ENCODE measurements at places on chromosomes 11 and 22.

- no peak overlapping the region for H3K27ac ChIP-seq
- H3K4me3 ChIP-seq = no peak overlapping the region
- H3K4me1 ChIP-seq = no peaks in the 10 kb centered on the region
- no peak for ATAC-seq
- no peaks in the 10 kb centered on the region for H3K36me3 ChIP-seq
- H3K27me3 ChIP-seq = no peaks in the 10 kb centered on the region
Measured at GRCh38 chr11:59999691-60000090, 17.3 kb upstream of the OOSP4B start.

DNA sequence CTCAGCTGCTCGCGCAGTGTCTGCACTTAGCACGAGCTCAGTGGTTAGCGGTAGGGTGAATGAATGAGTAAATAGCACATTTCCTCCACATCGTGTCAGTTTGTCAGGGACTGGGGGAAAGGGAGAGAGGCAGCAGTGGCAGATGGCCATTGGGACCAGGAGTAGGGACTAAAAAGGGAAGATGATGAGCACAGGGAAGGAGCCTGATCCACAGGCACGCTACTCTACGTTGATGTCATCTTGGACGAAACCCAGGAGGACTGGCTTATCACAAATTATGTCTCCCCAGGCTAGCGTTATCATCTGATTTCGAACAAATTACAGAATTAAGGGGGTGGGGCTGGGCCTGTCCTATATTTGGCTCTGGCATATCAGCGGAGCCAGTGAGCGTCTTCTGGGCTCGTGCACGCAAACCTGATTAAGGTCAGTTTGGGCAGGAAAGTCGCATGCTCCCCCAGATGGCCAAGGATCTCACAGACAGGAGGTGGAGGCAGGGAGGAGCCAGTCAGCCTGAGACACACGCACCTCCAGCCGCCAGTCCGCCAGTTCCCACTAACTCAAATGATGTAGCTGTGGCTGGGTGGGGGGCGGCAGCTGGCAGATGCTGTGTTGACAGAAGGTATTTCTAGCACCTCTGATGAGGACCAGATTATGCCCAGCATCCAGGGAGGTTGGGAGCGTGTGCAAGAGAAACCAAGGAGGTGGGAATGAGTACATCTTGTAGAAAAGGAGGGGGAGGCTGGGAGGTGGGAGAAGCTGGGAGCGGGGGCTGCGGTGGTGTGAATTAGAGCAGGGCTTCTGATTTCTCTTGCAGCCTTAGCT is 97.4 kb upstream of the PRDM11 start:
- no peaks in the 10 kb centered on the region for H3K36me3 ChIP-seq
- no peaks in the 10 kb centered on the region for H3K4me1 ChIP-seq
- ATAC-seq = no peak
- H3K27me3 ChIP-seq = no peaks in the 10 kb centered on the region
- H3K27ac ChIP-seq = no peak overlapping the region
- H3K4me3 ChIP-seq = no peak overlapping the region

GRCh38 chr11:26344647-26345046 is 12.7 kb downstream of the ANO3 start:
- no peak overlapping the region for H3K27ac ChIP-seq
- no peak for ATAC-seq
- H3K27me3 ChIP-seq = no peaks in the 10 kb centered on the region
- no peak overlapping the region for H3K4me3 ChIP-seq
- no peaks in the 10 kb centered on the region for H3K4me1 ChIP-seq

- ATAC-seq = no peak
Measured at GRCh38 chr11:41237382-41237781, 222.1 kb downstream of the LRRC4C start.

GRCh38 chr22:32378707-32379272 is 21.1 kb downstream of the RFPL3 start:
- no peak overlapping the region for H3K27ac ChIP-seq
- no peaks in the 10 kb centered on the region for H3K4me1 ChIP-seq
- no peaks in the 10 kb centered on the region for H3K27me3 ChIP-seq
- no peak overlapping the region for H3K4me3 ChIP-seq
- no peak for ATAC-seq
- no peaks in the 10 kb centered on the region for H3K36me3 ChIP-seq

DNA sequence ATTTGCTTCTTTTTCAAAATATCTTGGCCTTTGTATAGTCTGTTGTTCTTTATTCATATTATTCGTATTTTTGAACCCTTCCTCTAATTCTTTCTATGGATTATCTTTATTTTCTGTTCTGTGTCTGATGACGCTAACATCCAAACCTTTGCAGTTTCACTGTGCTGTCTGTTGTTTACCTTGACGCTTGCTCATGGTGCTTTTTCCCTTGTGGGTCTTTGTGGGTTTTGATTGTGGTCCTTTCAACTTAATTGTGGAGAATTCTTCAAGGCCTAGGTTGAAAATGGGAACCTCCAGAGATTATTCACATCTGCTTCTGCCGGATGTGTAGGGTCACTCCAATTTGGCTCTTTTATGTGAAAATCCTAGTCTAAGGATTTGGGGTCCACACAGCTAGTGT is 34.6 kb downstream of the PARVG start:
- H3K4me3 ChIP-seq = no peak overlapping the region
- H3K36me3 ChIP-seq = no peaks in the 10 kb centered on the region
- ATAC-seq = no peak

DNA sequence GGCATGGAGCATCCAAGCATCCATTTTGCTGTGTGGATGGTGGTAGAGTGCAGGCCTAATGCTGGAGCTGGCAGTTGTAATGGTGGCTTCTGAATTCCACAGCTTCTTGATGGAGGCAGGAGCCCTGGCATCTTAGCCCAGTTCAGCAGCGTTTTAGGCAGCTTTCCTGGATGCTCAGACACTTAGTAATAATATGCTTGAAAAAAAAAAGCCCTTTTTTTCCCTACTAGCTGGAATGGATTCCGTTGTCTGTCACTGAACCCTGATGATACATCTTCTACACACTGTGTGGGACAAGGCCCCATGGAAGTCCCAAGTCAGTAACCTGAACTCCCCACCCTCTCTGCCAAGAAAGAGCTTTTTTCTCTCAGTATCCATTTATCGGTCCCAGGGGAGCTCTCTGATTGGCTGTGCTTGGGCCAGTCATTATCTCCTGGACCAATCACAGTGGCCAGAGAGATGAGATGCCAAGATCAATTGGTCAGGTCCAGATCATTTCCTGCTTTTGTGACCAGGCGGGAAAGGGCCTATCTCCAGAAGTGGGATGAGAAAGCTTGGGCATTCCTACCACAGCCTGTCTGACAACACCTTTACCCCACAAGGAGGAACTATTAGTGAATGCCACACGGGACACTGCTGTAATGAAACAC is 34.2 kb downstream of the MCM5 start:
- no peak overlapping the region for H3K4me3 ChIP-seq
- no peaks in the 10 kb centered on the region for H3K4me1 ChIP-seq
- ATAC-seq = no peak
- H3K27me3 ChIP-seq = no peaks in the 10 kb centered on the region
- peaks cover 15% of the 10 kb centered on the region for H3K36me3 ChIP-seq

DNA sequence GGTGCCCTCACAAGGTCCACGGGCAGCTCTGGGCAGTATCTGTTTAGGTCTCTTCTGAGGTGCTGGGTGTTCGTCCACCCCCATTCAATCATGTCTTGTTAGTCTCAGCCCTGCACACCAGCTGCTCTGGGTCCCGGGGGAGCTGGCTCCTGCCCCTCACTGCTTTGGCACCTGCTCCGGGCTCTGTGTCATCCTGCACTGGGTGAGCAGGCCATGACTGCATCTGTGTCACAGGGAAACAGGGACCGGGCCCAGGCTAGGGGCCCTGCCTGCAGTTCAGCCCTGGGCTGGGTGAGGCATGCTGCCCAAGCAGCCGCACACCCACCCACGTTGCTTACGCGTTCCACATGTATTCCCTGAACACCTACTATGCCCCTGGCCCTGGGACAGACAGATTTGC is 43.9 kb downstream of the ELFN2 start:
- peaks cover 97% of the 10 kb centered on the region for H3K27me3 ChIP-seq
- H3K36me3 ChIP-seq = no peaks in the 10 kb centered on the region
- H3K4me1 ChIP-seq = no peaks in the 10 kb centered on the region

- H3K27ac ChIP-seq = peak overlapping the region; percentile 60
- H3K27me3 ChIP-seq = peaks cover 21% of the 10 kb centered on the region
- no peak overlapping the region for H3K4me3 ChIP-seq
Measured at GRCh38 chr11:117815262-117815803, 9.2 kb downstream of the FXYD2 start.

GRCh38 chr11:19432370-19433061 is 191.8 kb upstream of the E2F8 start:
- ATAC-seq = no peak
- peaks cover 30% of the 10 kb centered on the region for H3K27me3 ChIP-seq
- no peak overlapping the region for H3K27ac ChIP-seq
- no peaks in the 10 kb centered on the region for H3K36me3 ChIP-seq
- H3K4me3 ChIP-seq = no peak overlapping the region

- peaks cover 75% of the 10 kb centered on the region for H3K27me3 ChIP-seq
- peak; percentile 65 for ATAC-seq
- H3K4me1 ChIP-seq = no peaks in the 10 kb centered on the region
- H3K4me3 ChIP-seq = peak overlapping the region; percentile 58
Measured at GRCh38 chr11:124759266-124760204, 2.6 kb downstream of the ESAM start.

- no peak for ATAC-seq
- no peaks in the 10 kb centered on the region for H3K36me3 ChIP-seq
- H3K4me3 ChIP-seq = no peak overlapping the region
- no peaks in the 10 kb centered on the region for H3K4me1 ChIP-seq
- H3K27me3 ChIP-seq = no peaks in the 10 kb centered on the region
- no peak overlapping the region for H3K27ac ChIP-seq
Measured at GRCh38 chr11:22441831-22442230, 103.7 kb downstream of the SLC17A6 start.

GRCh38 chr11:100546714-100547113 is 140.4 kb upstream of the ARHGAP42 start:
- H3K4me1 ChIP-seq = no peaks in the 10 kb centered on the region
- H3K4me3 ChIP-seq = no peak overlapping the region
- H3K36me3 ChIP-seq = no peaks in the 10 kb centered on the region
- no peak overlapping the region for H3K27ac ChIP-seq
- H3K27me3 ChIP-seq = no peaks in the 10 kb centered on the region

DNA sequence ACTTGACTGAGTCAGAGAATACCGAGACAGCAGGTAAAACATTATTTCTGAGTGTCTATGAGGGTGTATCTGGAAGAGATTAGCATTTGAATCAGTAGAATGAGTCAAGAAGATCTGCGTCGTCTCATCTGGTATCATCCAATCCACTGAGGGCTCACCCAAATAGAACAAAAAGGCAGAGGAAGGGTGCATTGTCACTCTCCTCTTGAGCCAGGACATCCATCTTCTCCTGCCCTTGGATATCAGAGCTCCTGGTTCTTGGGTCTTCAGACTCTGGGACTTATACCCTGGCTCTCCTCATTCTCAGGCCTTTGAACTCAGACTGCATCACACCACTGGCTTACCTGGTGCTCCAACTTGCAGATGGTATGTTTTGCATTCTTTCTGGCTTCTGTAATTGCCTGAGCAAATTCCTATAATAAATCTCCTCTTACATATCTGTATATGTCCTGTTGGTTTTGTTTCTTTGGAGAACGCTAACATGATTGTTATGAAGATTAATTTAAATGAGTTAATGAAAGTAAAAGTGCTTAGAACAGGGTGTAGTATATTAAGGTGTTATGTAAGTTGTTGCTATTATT is 49.3 kb downstream of the ME3 start:
- H3K27ac ChIP-seq = peak overlapping the region; percentile 77
- H3K4me3 ChIP-seq = no peak overlapping the region
- H3K27me3 ChIP-seq = no peaks in the 10 kb centered on the region
